Stimulated activated naive B cell treated with anti-CD40 and anti-IgM and Interleukin-4, amounts not matched to agents 10 μg/mL and 1 μg/mL and 100 μg/mL, for 72 hours (primary cell): ENCODE measurements at places on chromosomes 12 and 14.

DNA sequence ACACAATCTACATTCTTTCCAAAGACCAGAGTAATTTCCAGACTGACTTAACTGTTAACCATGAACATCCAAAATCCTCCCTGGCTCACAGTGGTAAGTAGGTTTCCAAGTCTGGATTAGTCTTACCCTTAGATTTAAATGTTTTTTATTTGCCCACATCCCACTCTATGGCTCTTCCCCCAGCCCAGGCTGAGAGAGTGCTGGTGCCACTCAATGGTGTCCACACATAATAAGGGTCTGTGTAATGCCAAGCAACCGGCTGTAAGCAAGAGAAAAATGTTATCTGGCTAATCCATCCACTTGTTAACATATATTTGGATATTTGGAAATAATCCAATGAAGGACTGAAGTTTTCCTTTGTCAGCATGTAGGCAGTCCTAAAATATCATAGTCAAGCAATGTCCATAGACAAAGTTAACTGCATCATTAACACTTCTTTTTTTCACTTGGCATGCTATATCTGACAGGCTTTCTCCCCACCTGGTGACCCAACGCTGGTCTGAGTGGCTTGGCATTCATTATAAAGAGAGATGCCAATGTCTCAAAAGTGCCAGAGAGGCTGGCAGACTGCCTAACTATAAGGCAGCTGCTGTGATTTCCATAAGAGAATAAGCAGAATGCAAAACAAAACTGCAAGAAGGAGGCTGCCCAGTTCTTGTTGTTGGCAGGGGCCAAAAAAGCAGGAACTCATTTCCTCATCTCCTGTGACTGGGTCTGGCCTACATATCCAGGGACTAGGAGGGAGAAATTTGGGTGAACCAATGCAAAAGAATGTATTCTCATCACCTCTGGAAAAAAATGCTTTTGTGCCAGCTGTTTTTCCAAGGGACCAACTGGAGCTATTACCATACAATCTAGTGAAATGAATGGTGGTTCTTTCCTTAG is 13.9 kb upstream of the HOXC13 start:
- H3K4me3 ChIP-seq: no peak overlapping the region
- peaks cover 61% of the 10 kb centered on the region for H3K27me3 ChIP-seq

- no peak overlapping the region for H3K27ac ChIP-seq
- H3K4me1 ChIP-seq: peaks cover 1% of the 10 kb centered on the region
- DNase-seq: no peak
These were observed 59.3 kb upstream of the BDKRB2 start for GRCh38 chr14:96145116-96145864.

- no peak for DNase-seq
- H3K36me3 ChIP-seq: peaks cover 64% of the 10 kb centered on the region
- no peaks in the 10 kb centered on the region for H3K27me3 ChIP-seq
- no peak overlapping the region for H3K27ac ChIP-seq
- peaks cover 5% of the 10 kb centered on the region for H3K4me1 ChIP-seq
These were observed 59.0 kb downstream of the CDC42BPB start for GRCh38 chr14:102998393-102998792.

GRCh38 chr12:84760091-84760865 is 152.3 kb downstream of the SLC6A15 start:
- no peak overlapping the region for H3K4me3 ChIP-seq
- no peaks in the 10 kb centered on the region for H3K4me1 ChIP-seq
- no peak overlapping the region for H3K27ac ChIP-seq
- no peaks in the 10 kb centered on the region for H3K27me3 ChIP-seq

GRCh38 chr12:106106892-106107291 is 31.9 kb downstream of the NUAK1 start:
- H3K27me3 ChIP-seq: peaks cover 42% of the 10 kb centered on the region
- H3K36me3 ChIP-seq: no peaks in the 10 kb centered on the region
- H3K4me3 ChIP-seq: no peak overlapping the region
- DNase-seq: no peak

- peaks cover 3% of the 10 kb centered on the region for H3K36me3 ChIP-seq
- peaks cover 43% of the 10 kb centered on the region for H3K4me1 ChIP-seq
- H3K27me3 ChIP-seq: no peaks in the 10 kb centered on the region
- H3K27ac ChIP-seq: peak overlapping the region; percentile 65
- no peak for DNase-seq
These were observed 25.9 kb upstream of the LGALS3 start for GRCh38 chr14:55103005-55103640.

DNA sequence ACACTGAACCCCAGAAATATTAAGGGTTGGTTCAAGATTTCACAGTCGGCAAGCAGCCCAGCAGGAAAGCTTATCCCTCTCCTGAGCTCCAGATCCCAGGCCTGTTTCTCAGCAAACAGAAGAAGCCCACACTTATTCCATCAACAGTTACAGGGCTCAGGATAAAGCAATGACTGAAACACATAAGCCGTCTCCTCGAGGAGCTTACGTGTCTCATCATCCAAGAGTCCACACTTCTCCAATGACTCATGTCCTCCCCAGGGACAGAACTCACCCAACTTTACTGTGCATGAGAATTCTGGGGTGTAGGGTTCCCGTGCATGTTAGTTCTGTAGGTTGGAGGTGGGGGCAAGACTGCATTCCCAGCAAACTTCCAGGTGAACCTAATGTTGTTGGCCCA is 31.2 kb downstream of the GSC start:
- H3K27ac ChIP-seq: no peak overlapping the region
- H3K4me3 ChIP-seq: no peak overlapping the region
- DNase-seq: no peak
- H3K27me3 ChIP-seq: peaks cover 25% of the 10 kb centered on the region
- no peaks in the 10 kb centered on the region for H3K4me1 ChIP-seq

DNA sequence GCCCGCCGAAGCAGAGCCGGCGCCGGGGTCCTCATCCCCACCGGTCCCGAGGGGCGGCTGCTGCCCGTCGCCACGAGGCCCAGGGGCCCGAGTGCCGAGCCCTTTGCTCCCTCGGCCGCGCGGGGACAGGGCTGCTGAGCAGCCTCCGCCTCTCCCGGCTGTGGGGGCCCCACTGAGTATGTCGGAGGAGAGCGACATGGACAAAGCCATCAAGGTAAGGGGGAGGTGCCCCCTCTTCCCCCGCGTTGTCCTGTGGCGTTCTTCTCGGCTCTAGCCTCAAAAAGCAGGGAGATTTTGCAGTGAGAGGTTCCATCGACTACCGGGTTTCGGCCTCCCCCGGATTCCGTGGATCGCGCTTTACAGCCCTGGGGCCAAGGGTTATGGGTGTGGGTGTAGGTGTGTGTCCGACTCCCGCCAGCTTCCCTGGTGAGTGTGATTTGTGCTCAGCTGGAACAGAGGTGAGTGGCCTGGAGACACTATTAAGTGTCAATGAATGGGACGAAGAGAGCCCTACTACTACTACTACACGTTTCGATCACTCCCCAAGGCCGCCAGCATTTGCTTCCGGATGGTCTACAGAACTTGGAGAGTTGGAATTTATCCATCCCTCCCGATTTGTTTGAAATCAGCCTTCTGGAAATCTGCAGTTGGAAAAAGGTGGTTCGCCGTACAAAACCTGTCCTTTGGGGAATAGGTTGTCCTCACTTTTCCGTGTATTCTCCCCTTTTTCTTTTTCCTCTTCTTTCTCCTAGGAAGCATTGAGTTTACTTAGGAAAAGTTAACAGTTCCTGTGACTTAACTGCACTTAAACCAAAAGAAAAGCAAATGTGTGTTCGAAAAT is 748 bp downstream of the MAPKAPK5 start:
- no peaks in the 10 kb centered on the region for H3K27me3 ChIP-seq
- peaks cover 31% of the 10 kb centered on the region for H3K4me1 ChIP-seq
- H3K27ac ChIP-seq: peak overlapping the region; percentile 93
- peak overlapping the region; percentile 93 for H3K4me3 ChIP-seq

GRCh38 chr14:56423544-56423943 is 156.1 kb upstream of the TMEM260 start:
- H3K4me1 ChIP-seq: no peaks in the 10 kb centered on the region
- no peaks in the 10 kb centered on the region for H3K36me3 ChIP-seq
- H3K4me3 ChIP-seq: no peak overlapping the region

DNA sequence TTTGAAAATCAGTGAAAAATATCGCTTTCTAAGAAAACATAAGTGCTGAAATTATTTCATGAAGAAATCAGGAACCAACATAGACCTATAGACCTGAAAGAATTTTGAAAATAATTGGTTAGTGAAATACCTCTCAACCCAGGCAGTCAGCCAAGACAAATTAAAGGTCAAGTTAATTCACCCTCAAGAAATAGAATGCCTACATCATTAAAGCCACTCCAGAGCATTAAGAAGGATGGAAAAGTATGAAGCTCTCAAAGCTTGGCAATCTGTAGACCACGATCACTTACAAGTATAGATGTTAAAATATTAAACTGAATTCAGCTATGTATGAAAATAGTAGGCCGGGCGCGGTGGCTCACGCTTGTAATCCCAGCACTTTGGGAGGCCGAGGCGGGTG is 48.3 kb downstream of the SFSWAP start:
- H3K27me3 ChIP-seq: no peaks in the 10 kb centered on the region
- H3K4me3 ChIP-seq: no peak overlapping the region
- peaks cover 5% of the 10 kb centered on the region for H3K4me1 ChIP-seq
- peaks cover 53% of the 10 kb centered on the region for H3K36me3 ChIP-seq

DNA sequence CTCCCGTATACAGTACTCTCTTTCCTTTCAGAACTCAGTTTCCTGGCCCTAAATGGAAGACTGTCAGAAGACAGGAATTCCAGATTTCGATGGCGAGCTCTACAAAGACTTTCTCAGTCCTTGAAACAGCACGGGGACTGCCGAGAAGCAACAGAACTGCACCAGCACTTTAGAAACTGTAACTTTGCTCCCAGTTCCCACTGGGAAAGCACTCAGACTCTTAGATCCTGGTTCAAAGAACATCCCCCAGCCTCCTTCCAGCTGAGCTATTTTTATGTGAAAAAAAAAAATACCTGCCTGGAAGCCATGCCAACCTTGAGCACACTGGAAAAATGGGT is 1.8 kb downstream of the PXN start:
- no peak overlapping the region for H3K27ac ChIP-seq
- peaks cover 82% of the 10 kb centered on the region for H3K27me3 ChIP-seq
- no peak overlapping the region for H3K4me3 ChIP-seq
- peaks cover 18% of the 10 kb centered on the region for H3K4me1 ChIP-seq
- DNase-seq: no peak

GRCh38 chr12:55965941-55966407 is at the start of gene PMEL:
TSS of gene PMEL (minus strand) at chr12:55966042. CDS start at chr12:55966011, 31 bp downstream.
- no peak for DNase-seq
- peak within 1 kb of the TSS; percentile 97 for H3K4me3 ChIP-seq
- peaks cover 9% of the 10 kb centered on the region for H3K36me3 ChIP-seq
- H3K27ac ChIP-seq: peak within 1 kb of the TSS; percentile 96
- no peaks in the 10 kb centered on the region for H3K27me3 ChIP-seq
- peaks cover 23% of the 10 kb centered on the region for H3K4me1 ChIP-seq

GRCh38 chr14:55892906-55893305 is 225.3 kb upstream of the PELI2 start:
- no peak for DNase-seq
- no peak overlapping the region for H3K27ac ChIP-seq
- no peaks in the 10 kb centered on the region for H3K4me1 ChIP-seq
- H3K36me3 ChIP-seq: no peaks in the 10 kb centered on the region

DNA sequence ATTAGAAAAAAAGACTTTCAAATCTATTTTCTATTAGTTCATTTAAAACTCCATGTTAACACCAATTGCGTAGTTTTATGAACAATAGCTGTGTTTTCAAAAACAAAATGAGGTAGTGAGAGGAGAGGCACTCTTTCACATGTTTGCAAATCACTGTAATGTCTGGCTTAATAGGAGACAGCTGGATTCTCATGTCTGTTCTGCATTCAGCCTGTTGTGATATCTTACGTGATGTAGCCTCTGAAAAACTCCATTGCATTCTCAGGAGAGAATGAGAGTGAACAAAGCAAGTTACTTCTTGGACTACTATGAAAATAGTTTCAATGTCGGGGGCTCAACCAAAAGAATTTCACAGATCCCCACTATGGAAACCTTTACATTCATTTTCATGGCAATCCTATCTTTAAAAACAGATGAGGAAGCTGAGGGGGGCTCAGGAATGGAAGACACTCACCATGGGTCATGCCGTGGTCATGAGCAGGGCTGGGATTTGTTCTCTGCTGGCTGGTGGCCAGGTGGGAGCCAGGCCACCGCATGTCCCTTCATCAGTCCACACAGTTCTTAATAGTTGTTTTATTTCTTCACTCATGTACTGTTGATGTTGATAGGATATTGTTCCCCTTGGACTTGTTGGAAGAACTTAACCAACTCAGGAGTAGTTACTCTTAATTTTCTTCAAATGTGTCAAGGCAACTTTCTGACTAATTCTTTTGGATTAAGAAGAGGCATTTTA is 346.2 kb upstream of the FAR2 start:
- no peak overlapping the region for H3K27ac ChIP-seq
- no peaks in the 10 kb centered on the region for H3K4me1 ChIP-seq
- no peak for DNase-seq
- no peak overlapping the region for H3K4me3 ChIP-seq
- no peaks in the 10 kb centered on the region for H3K27me3 ChIP-seq
- no peaks in the 10 kb centered on the region for H3K36me3 ChIP-seq

- peaks cover 4% of the 10 kb centered on the region for H3K36me3 ChIP-seq
- H3K27ac ChIP-seq: no peak overlapping the region
- no peak for DNase-seq
These were observed 240.3 kb upstream of the PLEKHG7 start for GRCh38 chr12:92462527-92462926.

DNA sequence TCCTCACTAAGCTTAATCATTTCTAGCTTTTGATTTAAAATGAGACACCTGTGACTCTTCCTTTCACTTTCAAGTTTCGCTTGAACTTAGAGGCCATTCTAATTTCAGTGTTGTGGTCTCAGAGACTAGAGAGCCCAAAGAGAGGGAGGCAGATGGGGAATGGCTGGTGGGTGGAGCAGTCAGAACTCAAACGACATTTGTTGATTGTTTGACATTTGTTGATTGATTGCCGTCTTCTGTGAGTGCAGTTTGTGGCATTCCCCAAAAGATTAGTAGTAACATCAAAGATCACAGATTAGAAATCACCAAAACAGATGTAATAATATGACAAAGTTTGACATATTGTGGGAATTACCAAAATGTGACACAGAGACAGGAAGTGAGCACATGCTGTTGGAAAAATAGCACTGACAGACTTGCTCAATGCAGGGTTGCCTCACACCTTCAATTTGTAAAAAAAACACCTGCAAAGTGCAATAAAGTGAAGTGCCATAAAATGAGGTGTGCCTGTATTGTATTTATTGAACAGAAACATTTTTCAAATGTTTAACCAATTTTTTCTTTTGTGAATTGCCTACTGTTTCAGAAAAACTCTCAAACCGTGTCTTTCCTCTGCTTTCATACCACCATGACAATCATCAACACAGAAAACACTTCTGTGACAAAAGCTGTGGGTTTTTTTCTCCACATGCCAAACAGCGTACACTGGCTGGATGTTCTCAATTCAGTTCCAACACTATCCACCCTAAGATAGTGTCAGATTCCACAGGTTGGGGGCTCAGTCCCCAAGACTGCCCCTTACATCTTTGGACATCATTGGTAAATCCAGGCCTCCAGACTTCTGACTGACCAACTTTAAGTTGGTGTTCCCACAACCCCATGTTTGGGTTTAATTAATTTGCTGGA is 376.3 kb upstream of the RGS6 start:
- H3K4me1 ChIP-seq: peaks cover 74% of the 10 kb centered on the region
- H3K27ac ChIP-seq: peak overlapping the region; percentile 93
- DNase-seq: peak; percentile 66
- H3K36me3 ChIP-seq: peaks cover 21% of the 10 kb centered on the region
- H3K4me3 ChIP-seq: peak overlapping the region; percentile 79

- no peaks in the 10 kb centered on the region for H3K27me3 ChIP-seq
- H3K4me1 ChIP-seq: no peaks in the 10 kb centered on the region
- peaks cover 24% of the 10 kb centered on the region for H3K36me3 ChIP-seq
- no peak for DNase-seq
- no peak overlapping the region for H3K27ac ChIP-seq
- H3K4me3 ChIP-seq: no peak overlapping the region
These were observed 192.8 kb upstream of the RGS6 start for GRCh38 chr14:71739273-71739990.
